ENCODE measurements at places on chromosomes 16 and 17.

GRCh38 chr17:48981927-48982539, 13.6 kb upstream of the GIP start:
- DNase-seq: no peak

- DNase-seq: no peak
Observed at GRCh38 chr17:33057564-33057963, 65.9 kb downstream of the SPACA3 start.

GRCh38 chr16:28087675-28088300, 24.3 kb upstream of the GSG1L start:
- no peak for DNase-seq

GRCh38 chr17:79979816-79980215, 55.9 kb downstream of the TBC1D16 start:
- no peak for DNase-seq

DNA sequence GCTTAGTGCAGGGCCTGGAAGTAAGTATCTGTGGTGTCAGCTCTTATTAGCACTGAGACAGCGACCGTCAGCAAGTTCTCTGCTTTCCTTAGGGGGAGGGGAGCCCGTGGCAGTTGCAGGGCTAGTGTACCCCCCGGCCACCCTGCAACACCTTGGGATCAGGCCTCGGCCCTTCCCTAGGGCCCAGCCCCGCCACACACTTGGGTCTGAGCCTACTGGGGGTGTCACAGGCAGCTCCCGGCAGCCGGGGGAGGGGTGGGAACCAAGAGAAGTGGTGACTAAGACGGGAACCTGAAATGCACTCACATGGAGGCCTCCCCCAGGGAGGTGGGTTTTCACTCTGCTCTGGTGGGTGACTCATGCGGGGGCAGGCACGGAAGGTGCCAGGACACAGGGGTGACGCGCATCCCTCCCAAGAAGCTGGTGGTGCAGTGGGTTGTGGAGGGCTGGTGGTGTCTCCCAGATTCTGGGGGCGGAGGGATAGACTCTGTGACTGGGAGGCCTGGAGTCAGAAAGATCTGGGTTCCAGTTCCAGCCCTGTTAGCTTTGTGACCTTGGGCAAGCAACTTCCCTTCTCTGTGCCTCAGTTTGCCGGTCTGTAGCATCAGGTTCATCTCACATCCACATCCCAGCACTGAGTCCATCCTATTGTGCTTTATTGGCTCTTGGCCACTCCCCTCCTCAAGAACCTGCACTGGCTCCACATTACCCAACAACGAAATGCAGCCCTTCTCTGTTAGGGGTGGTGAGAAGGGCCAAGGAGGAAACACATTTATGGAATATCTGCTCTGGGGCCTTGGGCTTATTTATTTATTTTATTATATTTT, 44.5 kb downstream of the LAT start:
- DNase-seq: peak; percentile 56

GRCh38 chr16:3857189-3858043, 23.1 kb downstream of the CREBBP start:
- DNase-seq: no peak

DNA sequence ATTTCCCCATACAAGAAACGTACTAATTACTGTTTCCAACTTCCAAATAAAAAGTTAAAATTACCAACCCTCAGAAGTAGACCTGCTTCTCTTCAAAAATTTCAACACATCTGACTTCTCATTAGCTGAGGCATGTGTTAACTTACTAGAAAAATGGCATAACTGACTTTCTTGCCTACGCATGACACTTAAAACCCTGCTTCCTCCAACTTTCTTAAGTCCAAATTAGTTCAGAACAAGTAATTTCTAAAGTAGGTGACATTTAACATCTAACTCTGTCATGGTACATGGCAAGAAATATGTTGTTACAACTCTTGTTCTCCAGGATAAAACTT, 6.7 kb downstream of the USP7 start:
- DNase-seq: no peak

GRCh38 chr17:3798273-3799180, 2.5 kb downstream of the ITGAE start:
- DNase-seq: peak; percentile 48

GRCh38 chr17:15966879-15967248, 21.9 kb downstream of the ADORA2B start:
- no peak for DNase-seq

- DNase-seq: no peak
Observed at GRCh38 chr16:14427371-14427948, 202.6 kb downstream of the PARN start.

DNA sequence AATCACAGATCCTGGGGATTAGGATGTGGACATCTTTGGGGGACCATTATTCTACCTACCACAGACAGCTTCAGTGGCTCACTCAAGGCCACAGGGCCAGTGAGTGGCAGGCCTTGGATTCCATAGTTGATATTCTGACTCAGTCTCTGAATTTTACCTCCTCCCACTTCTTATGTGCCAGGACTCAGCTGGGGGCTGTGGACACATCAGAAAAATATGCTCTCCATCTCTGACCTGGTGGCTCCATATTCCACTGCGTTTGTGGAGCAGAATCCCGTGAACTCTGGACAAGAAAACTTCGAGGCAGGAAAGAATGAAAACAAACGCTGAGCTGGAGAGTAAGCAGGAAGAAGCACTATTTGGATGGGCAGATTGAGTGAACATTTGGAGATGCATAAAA, 301.8 kb upstream of the MAF start:
- DNase-seq: no peak

DNA sequence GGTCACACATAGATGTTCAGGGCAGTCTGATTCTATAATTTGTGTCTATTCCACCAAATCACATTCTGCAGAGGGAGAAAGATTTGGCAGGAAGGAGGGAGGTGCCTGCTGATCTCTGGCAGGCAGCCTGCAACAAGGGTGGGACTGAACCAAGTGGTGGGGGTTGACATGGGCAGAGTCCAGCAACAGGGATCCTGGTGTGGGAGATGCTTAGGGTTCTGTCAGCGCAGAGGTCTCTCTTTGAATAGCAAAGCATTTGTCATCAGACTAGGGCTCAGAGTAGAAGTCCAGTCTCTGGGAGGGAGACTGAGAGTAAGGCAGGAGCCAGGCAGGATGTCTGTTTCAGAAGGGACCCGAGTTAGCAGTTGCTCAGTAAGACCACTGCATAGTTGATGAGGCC, 94.6 kb downstream of the UTP18 start:
- no peak for DNase-seq

All from GM20000 (cell line).